ENCODE measurements at places on chromosomes 6 and 20. TPM values are rescaled to one million over a fixed set of nuclear protein-coding genes. Genes with fewer than 3 reads are reported as not detected.

ERVFRD-1 gene
- total RNA-seq: not detected

DNA sequence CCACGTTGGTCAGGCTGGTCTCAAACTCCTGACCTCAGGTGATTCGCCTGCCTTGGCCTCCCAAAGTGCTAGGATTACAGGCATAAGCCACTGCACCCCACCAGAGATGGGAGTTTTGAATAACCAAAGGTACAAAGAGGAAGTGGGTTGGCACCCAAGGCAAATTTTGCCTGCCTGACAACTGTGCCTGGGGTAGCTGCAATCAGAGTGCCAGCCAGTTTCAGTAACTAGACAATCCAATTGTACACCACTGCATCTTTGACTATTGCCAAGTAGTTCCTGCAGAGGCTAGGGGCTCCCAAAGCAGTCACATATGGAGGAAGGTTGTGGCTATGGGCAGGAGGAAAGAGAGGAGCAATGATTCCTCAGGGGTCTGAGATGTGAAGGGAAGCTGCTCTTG, 16.6 kb downstream of the ZC3H12D start:
- DNase-seq: no peak

- DNase-seq: no peak
Measured at GRCh38 chr20:36736451-36737182, 9.3 kb downstream of the NDRG3 start.

- no peak for DNase-seq
Measured at GRCh38 chr6:157211603-157212455, 111.5 kb downstream of the TMEM242 start.

ISM1 gene
- total RNA-seq: 1.3 TPM
